ENCODE measurements at places on chromosomes 6 and 20.
A peak's percentile ranks its signal among the peaks of the same experiment; 100 is the strongest.

DNA sequence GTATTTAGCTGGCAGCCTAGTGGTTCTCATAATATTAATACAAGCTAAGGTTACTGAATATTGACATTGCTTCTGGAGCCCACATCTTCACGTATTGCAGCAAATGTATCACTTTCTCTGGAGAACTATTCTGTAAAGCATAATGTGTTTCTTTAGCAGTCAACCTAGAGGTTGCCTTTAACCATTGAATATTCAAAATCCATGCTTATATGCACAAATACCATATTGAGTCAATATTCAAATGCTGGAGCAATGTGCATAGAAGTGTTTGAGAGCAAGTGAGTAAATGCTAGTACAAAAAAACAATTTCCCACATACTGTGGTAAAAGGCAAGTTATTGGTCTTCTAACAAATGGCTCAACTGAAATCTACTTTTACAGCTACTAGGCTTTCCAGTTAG lies 231.8 kb downstream of the TRDN start:
- DNase-seq, result no peak

GRCh38 chr20:19628570-19629134 lies 129.4 kb upstream of the RIN2 start:
- DNase-seq, result peak; percentile 14

DNA sequence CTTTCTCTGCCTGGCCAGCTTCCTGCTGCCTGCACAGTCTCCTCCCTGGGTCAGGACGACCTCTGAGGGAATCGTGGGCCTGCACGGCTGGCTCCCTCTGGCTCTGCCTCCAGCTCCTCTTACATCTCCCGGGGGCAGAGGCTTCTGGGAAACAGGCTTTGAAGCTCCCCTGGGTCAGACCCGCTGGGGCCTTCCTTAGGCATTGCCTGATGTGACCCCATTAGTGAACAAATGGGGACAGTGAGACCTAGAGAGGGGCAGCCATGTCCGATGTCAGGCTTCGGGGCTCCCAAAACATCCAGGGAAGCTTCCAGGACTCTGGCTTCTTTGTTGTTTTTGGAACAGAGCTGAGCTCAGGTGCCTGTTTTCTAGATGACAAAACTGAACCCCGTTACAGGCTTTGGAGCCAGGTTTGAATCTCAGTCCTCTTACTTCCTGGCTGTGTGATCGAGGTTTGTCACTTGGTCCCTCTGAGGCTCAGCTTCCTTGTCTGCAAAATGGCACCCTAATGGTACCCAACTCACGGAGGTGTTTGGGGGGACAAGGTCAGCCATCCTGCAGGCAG lies 94.3 kb downstream of the CEBPB start:
- DNase-seq, result no peak

GRCh38 chr6:72631480-72631879 lies 9.6 kb downstream of the KCNQ5 start:
- no peak for DNase-seq

DNA sequence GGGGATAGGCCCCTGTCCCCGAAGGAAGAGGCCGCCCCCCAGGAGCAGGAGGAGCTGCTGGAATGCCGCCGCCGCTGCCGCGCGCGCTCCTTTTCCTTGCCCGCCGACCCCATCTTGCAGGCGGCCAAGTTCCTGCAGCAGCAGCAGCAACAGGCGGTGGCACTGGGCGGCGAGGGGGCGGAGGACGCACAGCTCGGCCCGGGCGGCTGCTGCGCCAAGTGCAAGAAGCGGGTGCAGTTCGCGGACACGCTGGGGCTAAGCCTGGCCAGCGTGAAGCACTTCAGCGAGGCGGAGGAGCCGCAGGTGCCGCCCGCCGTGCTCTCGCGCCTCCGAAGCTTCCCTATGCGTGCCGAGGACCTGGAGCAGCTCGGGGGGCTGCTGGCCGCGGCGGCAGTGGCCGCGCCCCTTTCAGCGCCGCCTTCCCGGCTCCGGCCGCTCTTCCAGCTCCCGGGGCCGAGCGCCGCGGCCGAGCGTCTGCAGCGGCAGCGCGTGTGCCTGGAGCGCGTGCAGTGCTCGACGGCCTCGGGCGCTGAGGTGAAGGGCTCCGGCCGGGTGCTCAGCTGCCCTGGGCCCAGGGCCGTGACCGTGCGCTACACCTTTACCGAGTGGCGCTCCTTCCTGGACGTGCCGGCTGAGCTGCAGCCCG lies 630 bp downstream of the PPP1R3G start:
- no peak for DNase-seq

DNA sequence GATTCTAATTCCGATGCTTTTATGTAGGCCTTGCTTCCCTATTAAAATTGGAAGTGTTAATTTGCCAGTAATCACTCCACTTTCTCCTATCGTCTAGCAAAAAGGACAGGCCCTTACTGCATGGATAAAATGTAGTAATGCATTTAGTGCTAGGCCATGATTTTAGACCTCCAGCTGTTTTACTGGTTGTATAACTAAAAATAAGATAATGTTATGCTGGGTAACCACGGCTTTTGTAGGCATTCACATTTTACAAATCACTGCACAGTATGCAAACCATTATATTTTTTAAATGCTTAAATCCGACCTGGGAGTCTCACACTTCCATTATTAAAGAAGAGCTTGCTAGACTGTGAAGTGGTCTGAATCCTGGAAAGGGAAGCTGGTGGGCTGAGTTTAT lies 179.5 kb downstream of the TFAP2A start:
- DNase-seq, result no peak

DNA sequence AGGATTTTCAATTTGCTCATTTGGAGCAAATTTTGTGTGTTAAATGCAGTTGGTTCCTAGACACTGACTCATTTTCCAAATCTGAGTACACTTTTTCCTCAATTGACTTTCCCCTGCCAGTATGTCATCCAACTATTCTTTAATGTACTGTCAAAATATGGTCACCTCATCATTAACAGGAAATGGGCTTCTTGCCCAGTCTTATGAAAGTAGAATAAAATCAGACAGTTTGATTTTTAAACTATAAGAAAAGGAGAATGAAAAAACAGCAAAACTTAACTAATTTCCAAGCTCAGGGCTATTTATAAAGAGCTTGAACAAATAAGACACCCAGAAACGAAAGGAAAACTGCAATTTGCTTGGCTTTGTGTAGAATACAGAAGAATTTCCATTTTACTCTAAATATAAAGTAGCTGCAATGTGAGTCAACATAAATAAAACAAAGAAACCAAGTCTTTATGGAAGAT lies 43.7 kb upstream of the RAB23 start:
- DNase-seq, result no peak

DNA sequence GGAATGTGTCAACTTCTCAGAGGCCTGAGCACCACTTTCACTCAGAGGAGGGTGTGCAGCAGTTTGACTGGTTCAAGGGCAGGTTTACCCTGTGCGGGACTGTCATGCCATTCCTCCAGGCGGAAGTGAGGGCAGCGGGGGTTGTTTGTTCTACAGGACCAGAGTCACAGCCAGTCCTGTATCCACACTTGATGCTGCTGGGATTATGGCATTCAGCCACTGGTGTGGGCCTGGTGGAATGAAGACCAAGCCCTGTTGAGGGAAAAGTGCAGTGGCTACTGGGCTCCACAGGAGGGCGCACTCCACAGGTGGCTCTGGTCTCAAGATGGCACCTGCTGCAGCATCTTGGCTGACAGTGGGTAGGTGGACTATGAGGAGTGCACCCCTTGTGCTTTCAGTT lies 14.8 kb downstream of the SEMG2 start:
- DNase-seq, result no peak

DNA sequence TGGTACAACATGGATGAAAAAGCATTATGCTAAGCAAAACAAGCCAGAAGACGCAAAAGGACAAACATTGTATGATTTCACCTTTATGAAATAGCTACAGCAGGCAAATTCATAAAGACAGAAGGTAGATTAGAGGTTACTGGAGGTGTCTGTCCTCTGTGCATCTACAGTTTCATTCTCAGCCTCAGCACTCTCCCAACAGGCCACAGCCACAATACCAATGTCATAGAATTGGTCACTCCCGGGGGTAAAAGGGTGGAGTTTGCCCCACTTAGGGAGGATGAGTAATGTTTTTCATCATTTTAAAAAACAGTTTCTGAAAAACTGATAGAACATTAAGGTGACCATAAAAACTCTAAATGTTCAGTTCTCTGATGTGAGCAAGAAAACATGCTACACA lies 17.2 kb upstream of the TMX4 start:
- DNase-seq, result no peak

- no peak for DNase-seq
Observed at GRCh38 chr20:57159193-57159851, 107.1 kb downstream of the BMP7 start.

Data from NCI-H1092 (cell line).